ENCODE measurements at places on chromosomes 2 and 18.

GRCh38 chr2:17658251-17658843 lies 95.3 kb downstream of the SMC6 start:
- no peak for DNase-seq

- no peak for DNase-seq
Measured at GRCh38 chr18:69209761-69210160, 190.9 kb upstream of the DOK6 start.

- DNase-seq = no peak
Measured at GRCh38 chr2:161586517-161587167, 37.6 kb upstream of the SLC4A10 start.

DNA sequence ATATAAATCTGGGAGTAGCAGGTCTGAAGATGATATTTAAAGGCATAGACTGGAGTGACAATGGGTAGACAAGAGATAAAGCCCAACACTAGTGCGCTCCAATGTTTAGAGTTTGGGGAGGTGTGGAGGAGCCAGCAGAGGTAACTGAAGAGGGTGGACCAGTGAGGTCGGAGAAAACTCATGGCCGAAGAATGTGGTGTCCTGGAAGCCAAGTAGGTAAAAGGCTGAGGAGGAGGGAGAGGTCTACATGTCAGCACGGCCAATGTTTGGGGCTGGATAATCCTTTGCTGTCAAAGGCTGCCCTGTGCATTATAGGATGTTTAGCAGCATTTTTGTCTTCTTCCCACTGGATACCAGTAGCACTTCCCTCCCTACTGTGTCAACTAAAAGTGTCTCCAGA lies 78.8 kb upstream of the KCNE4 start:
- no peak for DNase-seq

- DNase-seq = no peak
Measured at GRCh38 chr2:217383620-217384019, 523.8 kb upstream of the TNP1 start.

- DNase-seq = no peak
Measured at GRCh38 chr2:47089083-47089464, 66.0 kb downstream of the STPG4 start.

All from activated CD4-positive, alpha-beta T cell treated with anti-CD3 and anti-CD28 coated beads for 1 hour (primary cell).